ENCODE measurements at places on chromosomes 7 and 10.

GRCh38 chr10:60235001-60235400 lies 154.7 kb downstream of the ANK3 start:
- DNase-seq: no peak

DNA sequence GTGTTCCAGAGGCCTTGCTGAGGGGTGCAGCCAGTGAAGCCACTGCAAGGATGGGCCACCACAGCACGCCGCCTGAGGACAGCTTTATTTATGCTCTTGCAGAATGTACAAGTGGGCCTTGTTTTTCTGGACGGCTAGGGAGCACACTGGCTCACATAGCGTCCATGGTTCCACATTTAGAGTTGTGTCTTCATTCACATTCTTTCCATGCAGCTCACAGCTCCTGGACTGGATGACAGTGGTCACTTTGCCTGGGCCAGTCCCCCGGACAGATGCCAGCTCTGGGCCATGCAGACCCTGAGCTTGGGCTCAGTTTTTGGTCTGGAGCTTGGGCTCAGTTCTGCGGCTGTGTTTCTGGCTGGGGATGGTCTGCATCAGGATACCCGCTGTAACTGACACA lies 2.6 kb upstream of the C10orf71 start:
- no peak for DNase-seq

GRCh38 chr7:25282194-25282593 lies 53.9 kb upstream of the NPVF start:
- no peak for DNase-seq

GRCh38 chr10:132836832-132837540 lies 51.0 kb upstream of the NKX6-2 start:
- DNase-seq: no peak

DNA sequence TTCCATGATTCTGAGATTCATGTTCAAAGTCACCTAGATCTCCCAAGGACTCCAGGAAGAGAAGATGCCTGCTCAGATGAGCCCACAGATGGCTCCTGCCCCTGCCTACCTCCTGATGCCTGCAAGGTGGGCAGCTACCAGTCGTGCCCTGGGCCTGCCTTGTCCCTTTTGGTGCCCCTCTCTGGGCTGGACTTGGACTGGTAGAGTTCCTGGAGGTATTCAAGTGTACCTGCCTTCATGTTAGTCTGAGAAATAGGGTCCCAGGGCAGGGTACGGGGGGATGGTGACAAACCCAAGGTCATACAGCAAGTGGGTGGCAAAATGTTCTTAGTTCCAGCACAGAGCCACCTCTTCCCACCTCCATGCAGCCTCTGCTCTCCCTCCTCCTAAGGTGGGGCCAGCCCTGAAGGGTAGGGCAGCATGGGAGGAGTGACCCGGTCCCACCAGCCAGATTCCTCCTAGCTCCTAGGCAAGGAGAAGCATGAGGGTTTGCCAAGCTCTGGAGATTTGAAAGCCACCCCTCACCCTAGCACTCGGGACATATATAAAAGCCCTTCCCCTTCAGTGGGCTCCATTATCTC lies 80.8 kb upstream of the UNC5B start:
- DNase-seq: no peak

DNA sequence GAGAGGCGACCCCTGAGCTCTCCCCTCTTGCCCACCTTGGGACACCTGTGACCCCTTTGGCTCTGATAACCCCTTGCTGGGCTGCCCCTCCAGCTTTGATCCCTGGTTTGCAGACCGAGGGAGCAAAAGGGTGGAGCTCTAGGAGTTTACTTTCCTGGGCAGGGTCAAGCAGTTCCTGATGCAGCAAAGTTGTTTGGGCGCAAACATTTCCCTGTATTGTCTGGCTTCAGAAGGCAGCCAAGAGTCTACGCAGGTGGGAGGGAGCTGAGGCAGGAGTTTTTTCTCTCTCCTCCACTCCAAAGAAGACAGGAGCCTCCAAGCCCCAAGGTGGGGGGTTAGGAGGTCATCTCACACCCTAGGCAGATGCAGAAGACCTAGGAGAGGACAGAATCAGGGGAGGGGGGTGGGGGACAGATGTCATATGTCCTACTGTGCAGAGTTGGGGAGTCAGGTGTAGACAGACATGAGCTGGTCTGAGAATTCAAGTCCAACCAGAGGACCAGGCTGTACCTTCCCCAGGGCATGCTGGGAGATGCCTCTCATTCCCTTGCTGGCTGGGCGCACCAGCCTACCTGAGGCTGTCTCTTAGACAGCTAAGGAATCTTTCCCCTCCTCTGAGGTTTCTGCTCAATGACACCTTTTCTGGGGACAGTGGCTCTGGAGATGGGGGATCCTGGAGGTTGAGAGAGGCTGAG lies 20.5 kb downstream of the TMEM270 start:
- no peak for DNase-seq

GRCh38 chr7:78121888-78122287 lies 323.3 kb downstream of the PHTF2 start:
- DNase-seq: no peak

DNA sequence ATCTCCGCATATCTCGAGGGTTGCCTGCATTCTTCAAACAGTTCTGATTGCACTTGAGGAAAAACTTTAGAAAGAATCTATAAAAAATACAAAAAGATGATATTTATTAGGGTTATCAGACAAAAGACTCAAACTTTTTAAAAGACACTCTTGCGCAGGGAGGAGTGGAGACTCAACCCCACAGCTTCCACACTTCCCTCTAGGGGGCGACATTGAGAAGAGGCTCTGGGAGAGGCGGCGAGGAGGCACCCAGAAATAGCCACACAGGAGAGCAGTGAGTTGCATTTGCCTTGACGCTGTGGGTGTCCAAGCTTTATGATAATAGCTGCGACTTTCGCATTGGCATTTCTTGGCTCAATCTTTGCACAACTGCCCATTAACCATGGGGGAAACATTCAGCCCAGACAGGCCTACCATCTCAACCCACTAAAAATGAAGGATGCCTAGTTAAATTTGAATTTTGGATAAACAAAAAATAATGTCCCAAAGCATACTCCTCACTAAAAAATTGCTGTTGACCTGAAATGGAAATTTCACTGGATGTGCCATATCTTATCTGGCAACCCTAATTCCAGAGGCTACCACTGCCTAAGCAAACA lies 86.2 kb downstream of the EBF3 start:
- DNase-seq: no peak

- no peak for DNase-seq
Measured at GRCh38 chr7:106520962-106521514, 139.9 kb downstream of the CCDC71L start.

- peak; percentile 41 for DNase-seq
Measured at GRCh38 chr10:21993360-21994001, 10.0 kb downstream of the DNAJC1 start.

DNA sequence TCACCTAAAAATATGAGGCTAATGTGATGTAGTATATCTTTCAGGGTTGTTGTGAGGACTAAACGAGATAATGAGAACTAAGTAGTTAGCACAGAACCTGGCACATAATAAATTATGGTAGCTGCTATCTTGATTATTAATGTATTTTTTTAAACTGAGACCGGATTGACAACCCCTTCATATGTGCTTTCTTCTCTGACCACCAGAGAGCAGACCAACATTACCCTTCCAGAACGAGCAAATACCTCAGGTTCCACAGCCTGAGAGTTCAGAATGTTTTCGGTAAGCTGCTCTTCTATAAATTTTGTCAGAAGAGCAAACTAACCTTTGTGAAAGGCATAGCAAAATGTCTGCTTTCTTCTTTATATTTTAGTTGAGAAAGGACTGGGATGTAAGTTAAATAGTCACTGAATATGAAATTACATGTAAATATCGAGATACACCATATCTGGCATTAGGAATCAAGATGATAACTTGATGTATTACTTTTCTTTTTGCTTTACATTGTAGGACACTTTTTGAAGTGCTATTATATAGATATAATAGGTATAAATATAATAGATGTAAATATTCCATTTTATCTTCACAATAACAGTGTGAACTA lies 13.6 kb upstream of the BPGM start:
- DNase-seq: no peak

DNA sequence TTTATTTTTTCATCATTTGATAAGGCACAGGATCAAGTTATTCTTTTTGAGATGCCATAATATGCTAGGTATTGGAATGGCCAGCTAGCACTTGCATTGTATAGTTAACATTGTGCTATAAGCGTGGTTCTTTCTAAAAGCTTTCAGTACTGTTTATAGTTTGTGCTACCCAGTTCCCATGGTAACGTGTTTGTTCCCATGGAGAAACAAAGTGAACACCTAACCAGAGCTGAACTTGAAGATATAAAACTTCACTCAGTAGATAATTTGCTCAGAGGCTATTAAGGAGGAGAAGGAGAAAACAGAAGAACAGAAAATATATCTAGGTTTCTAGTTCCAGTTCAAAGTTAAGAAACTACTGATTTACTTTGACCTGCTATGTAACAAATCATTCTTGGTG lies 23.6 kb upstream of the ITGB8 start:
- no peak for DNase-seq

DNA sequence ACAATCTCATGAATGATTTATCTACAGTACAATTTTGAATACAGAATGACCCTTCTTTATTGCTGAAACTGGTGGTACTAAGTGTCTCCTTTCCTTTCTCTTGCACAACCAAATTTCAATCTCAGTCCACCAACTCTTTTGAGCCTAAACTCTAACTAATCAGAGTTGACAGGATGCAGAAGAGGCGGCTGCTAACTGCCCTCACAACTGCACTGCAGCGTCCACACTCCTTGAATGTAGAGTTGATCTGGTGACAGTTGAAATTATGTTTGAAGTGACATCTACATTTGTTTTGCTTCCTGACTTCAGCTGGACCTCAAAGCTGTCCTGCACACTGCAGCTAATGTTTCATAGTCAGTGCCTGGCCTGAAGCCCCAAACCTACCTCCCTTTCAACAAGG lies 139.6 kb downstream of the ZMYND11 start:
- no peak for DNase-seq

- DNase-seq: no peak
Measured at GRCh38 chr7:127882313-127882920, 148.8 kb downstream of the LRRC4 start.

DNA sequence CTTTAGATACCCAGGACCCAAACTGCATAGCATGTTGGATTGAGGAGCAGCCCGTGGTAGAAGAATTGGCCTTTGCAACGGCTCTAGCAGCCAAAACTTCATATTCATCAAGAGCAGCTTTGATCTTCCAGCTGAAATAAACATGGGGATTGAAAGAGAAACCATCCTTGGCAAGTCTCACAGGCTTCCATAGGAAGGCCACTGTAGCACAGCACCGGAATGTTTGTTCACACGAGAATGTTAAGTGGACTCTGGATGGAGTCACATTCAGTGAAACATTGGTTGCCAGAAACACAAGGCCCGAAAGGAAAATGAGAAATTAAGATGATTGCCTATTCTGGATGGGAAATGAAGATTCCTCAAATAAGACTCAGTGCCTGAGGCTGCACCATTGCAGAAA lies 97.4 kb downstream of the RAB18 start:
- no peak for DNase-seq
